ENCODE measurements at places on chromosomes 4 and X.

- no peak for DNase-seq
Measured at GRCh38 chr4:77190053-77190452, 33.0 kb downstream of the CCNG2 start.

DNA sequence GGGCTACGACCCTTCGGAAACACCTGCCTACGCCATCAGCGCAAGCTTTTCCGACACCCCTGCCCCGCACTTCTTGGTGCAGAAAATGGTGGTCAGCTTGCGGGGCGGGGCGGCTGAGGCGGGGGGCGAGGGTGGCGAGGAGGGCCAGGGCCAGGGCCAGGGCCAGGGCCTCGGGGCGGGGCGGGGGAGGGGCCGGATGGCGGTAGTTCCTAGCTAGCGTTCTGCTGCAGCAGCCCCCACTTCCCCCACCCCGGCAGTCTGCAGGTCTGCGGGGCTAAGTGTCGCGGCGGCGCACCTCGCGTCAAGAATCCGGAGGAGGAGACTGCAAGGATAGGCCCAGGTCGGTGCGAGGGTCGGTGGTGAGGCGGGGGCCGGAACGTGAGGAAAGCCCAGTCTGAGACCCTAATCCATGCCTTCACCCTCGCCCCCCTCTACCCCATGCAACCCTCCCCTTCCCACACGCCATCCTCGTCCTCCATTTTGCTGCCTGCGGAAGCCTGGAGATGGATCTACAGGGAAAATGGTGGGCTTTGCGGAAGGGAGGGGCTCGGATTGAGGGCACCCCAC, 600 bp downstream of the BEX4 start:
- DNase-seq, result peak; percentile 7

- DNase-seq, result no peak
Measured at GRCh38 chr4:118772081-118772766, 63.7 kb downstream of the SEC24D start.

DNA sequence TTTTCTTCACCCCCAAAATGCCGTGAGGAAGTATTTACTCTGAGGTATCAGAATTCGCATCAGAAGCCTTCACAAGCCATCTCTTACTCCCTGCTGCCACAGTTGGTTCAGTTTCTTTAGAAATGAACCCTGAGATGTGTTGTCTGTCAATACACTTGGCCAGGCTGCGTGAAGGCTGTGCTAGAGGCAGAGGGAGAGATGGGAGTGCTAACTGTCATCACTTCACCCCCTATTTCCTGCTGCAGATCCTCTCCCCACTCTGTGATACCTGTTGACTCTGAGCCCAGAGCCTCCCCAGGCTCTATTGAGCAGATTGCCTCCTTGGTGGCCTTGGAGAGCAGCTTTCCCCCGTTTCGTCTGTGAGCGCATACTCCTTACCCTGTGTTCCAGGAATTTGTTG, 34.8 kb downstream of the FHIP1A start:
- DNase-seq, result no peak

GRCh38 chr4:158610790-158611189, 60.9 kb downstream of the C4orf46 start:
- DNase-seq, result no peak

DNA sequence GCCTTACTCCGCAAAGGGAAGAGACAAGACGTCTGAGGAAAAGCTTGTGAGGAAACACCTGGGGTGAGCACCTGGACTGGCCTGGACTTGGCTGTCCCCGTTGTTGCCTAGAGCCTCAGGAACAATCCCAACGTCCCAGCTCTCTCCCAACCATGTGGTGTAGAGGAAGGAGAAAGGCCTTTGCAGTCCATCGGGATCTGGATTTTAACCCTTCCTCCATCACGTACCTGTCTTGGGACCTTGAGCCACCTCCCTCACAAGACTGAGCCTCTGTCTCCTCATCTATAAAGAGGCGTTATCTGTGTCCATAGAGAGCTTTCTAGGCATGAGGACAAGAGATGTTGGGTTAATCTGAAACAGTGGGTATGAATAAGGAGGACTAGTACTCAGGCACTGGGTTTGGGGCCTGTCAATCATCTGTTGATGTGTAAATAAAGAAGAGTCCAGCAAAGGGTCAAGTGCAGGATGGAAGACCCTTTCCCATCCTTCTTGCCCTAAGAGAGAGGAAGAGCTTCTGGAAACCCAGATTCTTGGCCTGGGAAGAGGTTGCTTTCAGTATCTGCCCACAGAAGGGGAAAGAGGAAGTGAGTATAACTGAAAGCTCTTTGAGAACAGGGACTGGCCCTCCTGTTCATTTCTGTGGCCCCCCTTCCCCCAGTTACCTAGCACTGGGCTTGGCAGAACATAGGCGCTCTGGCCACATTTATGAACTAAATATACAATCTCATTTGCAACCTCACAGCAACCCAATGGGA, 137.1 kb downstream of the PJA1 start:
- no peak for DNase-seq
